ENCODE measurements at places on chromosomes 3 and 15.

GRCh38 chr3:189084620-189085019, 87.2 kb upstream of the TPRG1 start:
- no peak for DNase-seq

GRCh38 chr3:62562017-62562416, 188.7 kb upstream of the FEZF2 start:
- no peak for DNase-seq

DNA sequence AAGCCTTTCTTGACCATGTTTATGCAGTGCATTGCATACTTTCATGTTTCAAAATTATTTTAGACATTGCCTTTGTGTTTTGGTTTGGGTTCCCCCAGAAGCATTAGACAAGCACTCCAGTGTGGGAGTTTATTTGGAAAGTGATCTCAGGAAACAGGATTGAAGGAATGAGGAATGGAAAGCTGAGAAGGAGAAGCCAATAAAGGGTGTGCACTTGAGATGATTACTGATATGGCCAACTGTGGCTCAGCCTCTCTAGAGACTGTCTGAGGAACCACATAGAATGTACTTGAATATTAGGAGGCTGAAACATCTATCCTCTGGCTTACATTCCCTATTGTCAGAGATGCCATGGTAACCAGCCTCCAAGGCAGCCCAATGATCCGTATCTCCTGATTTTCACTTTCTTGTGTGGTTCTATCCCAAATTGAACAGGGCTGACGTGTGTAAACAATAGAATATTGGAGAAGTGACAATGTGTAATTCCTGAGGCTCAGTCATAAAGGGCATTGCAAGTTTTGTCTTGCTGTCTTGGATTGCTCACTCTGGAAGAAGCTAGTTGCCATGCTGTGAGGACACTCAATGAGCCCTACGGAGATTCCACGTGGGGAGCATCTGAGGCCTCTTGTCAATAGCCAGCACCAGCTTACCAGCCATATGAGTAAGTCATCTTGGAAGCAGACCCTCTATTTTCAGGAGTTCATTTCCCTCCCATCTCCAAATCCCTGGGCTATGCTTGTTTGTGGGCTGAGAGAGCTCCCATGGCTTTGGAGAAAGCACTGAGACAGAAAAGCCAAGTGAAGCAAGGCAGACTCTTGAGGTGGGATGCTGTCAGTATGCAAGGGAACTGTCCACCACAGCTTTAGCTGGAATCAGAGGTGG, 84.7 kb downstream of the SCN11A start:
- DNase-seq = no peak

GRCh38 chr3:50375258-50375931, 16.1 kb upstream of the TMEM115 start:
- no peak for DNase-seq

GRCh38 chr3:4736284-4736861, 242.9 kb upstream of the BHLHE40 start:
- DNase-seq = no peak

GRCh38 chr3:148532774-148533173, 164.9 kb upstream of the AGTR1 start:
- DNase-seq = no peak

Measured in stimulated activated CD4-positive, alpha-beta T cell treated with anti-CD3 and anti-CD28 coated beads, TNF-alpha, amount 100 ng/mL, for 24 hours (primary cell).